ENCODE measurements at places on chromosomes 7 and 10.

- DNase-seq, result no peak
Measured at GRCh38 chr10:33306126-33306525, 28.3 kb downstream of the NRP1 start.

- DNase-seq, result no peak
Measured at GRCh38 chr7:117955046-117955445, 81.8 kb upstream of the CTTNBP2 start.

DNA sequence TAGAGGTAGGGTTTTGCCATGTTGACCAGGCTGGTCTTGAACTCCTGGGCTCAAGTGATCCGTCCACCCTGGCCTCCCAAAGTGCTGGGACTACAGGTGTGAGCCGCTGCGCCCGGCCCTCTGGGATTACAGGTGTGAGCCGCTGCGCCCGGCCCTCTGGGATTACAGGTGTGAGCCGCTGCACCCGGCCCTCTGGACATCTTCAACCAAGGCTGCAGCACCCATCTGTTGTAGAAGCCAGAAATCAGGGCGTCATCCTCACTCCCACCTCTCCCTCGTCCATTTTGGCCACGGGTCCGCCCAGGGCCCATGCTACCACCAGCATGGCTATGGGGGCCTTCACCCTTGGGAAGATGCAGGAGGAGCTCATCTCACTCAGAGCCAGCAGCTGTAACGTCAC lies 38.5 kb upstream of the EBF3 start:
- no peak for DNase-seq

GRCh38 chr10:114526126-114526503 lies 121.8 kb upstream of the AFAP1L2 start:
- peak; percentile 67 for DNase-seq

DNA sequence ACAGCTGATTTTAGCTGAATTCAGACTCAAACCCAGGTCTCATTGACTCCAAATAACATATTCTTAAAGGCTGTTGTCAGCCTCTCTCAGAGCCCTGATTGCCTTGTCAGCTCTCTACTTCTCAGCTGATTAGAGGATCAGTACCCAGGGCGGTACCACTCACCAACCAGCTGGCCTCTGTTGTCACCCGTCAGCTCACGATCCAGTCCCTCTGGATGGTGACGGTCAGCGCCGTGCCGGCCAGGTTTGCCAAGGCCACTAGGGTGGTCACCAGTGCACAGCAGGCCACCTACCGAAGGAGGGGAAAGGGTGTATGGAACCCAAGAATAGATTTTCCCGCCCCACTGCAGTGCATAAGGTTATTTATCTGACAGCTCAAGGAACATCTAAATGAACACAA lies 52.3 kb upstream of the TOMM7 start:
- DNase-seq, result no peak

DNA sequence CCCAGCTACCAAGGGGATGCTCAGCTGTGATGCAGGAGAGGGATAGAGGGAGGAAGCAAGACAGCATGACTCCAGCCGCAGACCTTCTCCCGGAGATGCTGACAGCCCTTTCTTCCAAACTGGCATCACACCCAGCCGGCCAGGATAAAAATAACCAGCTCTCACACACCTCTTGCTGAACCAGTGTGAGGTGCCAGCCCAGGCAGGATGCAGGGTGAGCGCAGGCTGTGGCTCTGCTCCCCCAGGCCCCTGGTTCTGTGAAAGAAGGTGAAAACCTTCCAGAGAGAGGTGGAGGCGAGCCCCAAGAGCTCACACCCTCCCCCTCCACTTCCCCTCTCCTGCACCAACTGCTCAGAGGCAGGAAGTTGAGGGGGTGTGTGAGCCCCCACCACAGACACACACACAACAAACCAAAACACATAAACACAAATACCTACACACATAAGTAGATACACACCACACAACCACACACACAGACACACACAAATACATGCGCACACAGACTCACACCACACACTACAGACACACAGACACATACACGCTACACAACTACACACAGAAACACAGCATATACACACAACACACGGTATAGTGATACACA lies 4.0 kb downstream of the GPR15LG start:
- peak; percentile 74 for DNase-seq

GRCh38 chr10:11698691-11699549 lies 43.3 kb upstream of the ECHDC3 start:
- no peak for DNase-seq

DNA sequence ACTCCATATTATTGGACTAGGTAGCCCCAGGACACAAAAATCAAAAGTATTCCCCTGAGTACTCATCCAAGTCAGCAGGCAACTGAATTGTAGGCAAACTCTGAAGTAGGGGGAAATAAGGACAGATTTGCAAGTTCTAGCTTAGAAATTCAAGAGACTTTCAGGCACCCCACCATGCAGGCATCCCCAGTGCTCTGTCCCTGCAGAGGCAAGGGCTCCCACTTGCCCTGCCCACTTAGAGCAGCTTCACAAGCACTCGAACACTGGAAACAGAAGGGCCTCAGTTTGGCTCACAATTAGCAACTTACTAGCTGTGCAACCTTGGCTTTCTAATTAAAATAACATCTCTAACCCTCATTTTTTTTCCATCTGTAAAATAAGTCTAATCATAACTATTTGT lies 209.2 kb downstream of the C7orf25 start:
- DNase-seq, result no peak

GRCh38 chr7:33400214-33400538 lies 270.8 kb downstream of the BBS9 start:
- no peak for DNase-seq

DNA sequence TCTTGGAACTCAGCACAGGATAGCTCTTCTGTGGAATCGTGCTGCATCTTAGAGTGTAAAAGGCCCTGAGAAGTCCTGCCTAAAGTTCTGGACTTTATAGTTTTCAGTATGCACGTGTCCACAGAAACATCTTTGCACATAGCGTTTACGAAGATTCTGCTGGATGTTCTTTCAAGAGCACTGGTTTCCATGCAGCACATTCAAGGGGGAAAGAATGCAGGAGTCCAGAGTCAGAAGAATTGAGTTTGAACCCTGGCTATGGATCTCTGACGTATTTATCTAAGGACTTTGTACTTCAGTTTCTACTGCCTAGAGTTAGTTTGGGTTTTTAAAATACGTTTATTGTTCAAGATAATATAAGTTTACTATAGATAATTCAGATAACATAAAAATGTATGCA lies 282.8 kb upstream of the ZMIZ1 start:
- no peak for DNase-seq

- DNase-seq, result no peak
Measured at GRCh38 chr10:53765311-53765710, 992.7 kb upstream of the MBL2 start.

GRCh38 chr7:140008755-140009610 lies 53.8 kb downstream of the PARP12 start:
- no peak for DNase-seq

DNA sequence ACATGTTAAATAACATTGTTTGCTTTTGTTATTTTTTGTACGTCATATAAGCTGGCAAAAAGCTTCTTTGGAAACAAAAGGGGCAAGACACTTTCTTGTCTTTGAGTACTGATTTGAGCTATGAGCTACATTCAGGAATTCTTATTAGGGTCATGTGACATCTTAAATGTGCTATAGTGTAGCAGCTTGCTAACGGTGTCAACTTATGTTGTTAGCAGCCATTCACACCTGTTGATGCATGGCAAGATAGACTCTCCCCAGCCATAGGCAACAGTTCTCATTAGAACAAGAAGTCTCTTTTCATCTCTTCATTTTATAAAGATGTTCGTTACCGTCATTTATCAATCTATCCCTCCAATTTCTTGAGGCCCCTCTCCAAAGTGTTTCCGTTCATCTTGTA lies 213.7 kb downstream of the CSTF2T start:
- DNase-seq, result no peak

DNA sequence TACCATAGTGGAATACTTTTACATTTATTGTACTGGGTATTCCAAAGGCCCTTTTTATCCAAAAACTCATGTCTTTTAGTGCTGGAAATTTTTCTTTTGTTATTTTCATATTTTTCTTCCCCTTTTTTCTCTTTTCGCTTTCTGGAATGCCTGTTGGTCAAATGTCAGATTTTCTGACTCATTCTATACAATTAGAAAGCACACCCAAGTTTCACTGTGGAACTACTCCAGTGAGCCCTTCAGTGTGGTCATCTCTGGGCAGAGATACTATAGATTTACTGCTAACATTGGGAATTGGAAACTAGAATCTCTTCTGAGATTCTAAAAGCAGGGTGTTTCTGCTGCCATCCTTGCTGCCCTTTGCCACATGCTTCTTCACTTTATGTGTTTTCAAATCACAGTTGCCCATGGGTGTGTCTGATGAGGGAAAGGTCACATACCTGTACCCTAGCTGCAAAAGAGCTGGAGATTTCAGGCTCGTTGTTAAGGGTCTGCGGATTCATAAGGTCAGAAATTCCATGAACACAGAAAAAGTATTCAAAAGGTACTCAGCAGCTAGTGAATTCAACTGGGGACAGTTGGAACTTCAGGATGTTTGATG lies 5.6 kb upstream of the WASL start:
- no peak for DNase-seq

DNA sequence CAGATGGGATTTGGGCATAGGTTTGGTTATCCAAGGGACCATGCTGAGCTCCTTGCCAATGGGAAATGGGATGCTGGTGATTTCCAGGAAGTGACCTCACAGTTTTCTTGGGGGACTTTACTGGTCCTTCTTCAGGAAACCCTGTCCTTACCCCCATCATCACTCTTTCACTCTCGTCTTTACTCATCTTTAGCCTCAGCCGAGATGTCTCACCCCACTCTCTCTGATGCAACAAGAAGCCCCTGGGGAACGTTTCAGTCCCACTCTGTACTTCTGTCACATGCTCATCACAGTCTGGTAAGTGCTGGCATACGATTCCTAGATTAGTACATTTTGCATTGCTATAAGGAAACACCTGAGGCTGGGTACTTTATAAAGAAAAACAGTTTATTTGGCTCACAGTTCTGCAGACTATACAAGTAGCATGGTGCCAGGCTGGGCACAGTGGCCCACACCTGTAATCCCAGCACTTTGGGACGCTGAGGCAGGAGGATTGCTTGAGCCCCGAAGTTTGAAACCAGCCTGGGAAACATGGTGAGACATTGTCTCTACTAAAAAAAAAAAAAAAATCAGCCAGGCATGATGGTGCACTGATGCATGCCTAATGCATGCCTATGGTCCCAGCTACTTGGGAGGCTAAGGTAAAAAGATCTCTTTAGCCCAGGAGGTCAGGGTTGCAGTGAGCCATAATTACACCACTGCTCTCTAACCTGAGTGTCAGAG lies 63.5 kb upstream of the VKORC1L1 start:
- DNase-seq, result peak; percentile 4

DNA sequence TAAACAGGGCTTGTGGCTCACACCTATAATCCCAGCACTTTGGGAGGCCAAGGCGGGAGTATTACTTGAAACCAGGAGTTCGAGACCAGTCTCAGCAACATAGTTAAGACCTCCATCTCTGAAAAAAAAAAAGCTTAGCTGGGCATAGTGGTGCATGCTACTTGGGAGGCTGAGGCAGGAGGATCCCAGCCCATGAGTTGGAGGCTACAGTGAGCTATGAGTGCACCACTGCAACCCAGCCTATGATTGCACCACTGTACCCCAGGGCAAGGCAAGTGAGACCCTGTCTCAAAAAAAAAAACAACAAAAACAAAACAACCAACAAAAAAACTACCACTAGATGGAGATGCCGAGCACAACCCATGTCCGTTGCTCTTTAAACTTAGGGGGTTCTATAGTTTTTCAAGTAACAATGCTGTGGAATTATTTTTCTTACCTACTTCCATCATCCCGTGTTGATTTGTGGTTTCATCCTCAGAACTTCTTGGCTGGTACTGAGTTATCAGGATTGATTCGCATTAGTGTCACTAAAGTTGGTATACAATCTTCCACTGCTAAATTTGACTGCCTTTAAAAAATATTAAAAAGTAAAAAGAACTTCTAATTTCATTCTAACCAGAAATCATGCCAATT lies 12.2 kb upstream of the REPIN1 start:
- peak; percentile 38 for DNase-seq

DNA sequence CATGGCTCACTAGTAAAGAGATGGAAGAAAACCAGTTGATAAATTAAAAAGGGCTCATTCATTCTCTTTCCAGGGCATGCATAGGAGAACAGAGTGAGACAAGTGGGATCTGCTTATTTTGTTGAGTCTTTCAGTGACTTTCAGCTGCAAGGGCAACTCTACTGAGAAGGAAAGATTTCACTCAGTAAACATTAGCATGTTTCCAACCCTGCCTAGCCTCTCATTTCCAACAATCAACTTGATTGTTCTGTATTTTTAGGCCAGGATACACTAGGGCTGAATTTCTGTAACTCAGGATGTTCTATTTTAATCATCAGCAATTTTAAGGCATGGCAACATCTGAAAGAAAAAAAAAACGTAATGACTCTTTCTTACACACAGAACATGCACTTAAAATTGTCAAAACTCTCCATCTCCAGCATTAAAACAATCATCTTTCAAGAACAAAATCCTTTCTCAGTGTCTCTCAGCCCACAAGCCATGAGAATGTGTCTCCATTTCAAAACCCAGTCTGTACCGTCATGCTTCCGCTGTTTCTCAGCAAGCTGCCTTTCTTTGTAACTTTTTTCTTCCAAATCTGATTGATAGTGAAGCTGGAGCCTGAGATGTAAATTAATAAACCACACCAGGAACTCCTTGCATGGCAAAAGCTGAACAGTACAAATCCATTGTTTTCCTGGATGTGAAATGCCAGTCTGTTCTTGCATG lies 147.2 kb upstream of the KLF14 start:
- DNase-seq, result no peak

DNA sequence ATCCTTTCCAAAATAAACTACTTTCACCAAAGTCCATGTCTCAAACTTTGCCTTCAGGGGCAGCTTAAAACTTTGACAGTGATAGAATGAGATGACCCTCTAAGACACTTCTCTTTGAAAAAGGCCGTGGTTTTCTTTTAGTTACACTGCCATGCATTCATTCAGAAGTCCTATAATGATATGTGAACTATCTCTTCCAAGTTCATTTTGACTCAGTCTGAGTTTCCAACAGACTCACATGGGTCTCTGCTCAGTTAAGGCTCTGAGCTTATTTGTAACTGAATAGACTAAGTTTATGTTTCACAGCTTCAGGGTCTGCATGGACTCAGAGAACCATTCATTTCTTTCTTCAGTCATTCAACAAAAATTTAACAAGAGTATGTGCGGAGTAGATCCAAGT lies 208.9 kb upstream of the PRSS1 start:
- DNase-seq, result no peak

- DNase-seq, result no peak
Measured at GRCh38 chr7:140732416-140732815, 35.9 kb downstream of the NDUFB2 start.

DNA sequence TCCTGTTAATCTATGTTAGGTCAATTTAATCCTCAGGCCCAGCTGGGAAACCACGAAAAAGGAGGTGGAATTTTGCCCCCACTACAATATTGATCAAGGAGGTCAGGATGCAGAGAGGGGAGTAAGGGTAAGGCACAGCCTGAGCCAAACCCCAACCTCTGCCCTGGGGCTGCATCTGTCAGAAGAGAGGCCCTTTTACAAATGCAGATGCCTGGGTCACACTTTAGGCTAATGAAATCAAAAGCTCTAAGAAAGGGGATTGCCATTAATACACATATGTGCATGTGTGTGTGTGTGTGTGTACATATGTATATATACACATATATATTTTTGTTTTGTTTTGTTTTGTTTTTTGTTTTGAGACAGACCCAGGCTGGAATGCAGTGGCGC lies 25.5 kb upstream of the TRUB1 start:
- no peak for DNase-seq

- no peak for DNase-seq
Measured at GRCh38 chr7:108648989-108649388, 79.3 kb downstream of the DNAJB9 start.
